ENCODE measurements at places on chromosomes 5 and 9.

DNA sequence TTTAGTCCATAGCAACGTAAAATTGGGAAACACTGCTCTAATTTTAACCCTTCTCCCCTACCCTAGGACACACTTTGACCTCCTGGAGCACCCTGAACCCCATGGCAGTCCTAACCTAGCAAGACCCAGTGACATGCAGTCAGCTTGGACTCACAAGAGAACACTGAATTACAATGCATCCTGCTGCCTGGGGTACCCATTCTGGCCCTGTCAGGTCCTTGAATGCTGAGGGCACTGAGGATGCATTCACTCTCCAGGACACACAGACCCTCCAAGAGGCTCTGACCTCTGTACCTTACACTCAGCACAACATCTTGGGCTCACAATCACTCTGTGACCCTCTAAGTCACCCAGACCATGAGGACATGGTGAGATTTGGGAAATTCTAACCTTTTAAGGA, 1.8 kb upstream of the PROP1 start:
- no peak for DNase-seq

DNA sequence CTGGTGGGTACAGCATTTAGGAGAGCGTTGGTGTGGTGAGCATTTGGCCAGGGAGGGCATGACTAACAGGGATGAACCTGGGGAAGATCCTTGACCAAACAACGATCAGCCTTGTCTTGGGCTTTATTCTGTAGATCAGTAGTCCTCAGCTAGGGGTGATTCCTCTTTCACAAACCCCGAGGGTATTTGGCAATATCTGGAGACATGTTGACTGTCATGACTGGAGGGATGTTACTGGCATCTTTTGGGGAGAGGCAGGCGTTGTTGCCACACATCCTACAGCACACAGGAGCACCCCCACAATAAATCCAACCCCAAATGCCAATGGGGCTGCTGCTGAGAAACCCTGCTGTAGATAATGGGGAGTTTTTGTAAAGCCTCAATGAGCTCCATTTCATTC, 43.9 kb downstream of the OSTF1 start:
- DNase-seq, result no peak

DNA sequence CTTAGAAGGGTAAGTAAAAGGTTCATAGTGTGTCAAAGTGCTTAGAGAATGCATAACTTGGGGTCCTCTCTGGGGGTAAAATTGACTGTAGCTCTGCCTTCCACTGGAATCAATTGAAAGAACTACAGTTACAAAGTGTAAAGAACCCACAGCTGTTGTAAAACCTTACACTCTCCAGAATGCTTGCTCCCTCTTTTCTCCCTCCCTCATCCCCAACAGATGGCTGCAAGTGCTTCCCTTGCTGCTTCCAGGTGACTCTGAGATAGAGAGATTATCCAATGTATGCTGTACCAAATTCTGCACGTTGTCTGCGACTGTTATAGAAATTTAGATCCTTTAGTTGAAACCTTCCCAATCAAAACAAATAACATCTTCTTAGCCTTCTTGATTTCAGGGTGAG, 126.0 kb downstream of the STK32A start:
- no peak for DNase-seq

- no peak for DNase-seq
Measured at GRCh38 chr5:98349251-98349989, 424.0 kb upstream of the RGMB start.

- DNase-seq, result no peak
Measured at GRCh38 chr9:15498246-15498995, 12.3 kb downstream of the PSIP1 start.

DNA sequence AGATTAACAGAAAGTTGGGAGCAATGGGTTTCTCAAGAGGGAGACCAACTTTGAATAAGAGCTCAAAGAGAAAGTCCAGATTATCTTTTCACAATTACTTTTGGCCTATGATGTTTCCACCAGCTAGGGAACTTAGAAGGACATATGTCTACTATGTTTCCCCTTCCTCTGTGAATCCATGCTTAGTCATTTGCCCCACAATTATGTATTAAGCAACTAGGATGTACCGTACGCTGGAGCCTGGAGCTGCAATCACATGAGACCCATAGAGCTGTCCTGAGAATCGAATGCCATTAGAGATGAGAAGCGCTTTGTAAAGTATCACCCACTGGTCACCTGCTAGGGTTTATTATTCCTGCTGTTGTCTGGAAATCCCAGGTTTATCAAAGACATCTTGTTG, 78.8 kb downstream of the PDE6A start:
- no peak for DNase-seq

DNA sequence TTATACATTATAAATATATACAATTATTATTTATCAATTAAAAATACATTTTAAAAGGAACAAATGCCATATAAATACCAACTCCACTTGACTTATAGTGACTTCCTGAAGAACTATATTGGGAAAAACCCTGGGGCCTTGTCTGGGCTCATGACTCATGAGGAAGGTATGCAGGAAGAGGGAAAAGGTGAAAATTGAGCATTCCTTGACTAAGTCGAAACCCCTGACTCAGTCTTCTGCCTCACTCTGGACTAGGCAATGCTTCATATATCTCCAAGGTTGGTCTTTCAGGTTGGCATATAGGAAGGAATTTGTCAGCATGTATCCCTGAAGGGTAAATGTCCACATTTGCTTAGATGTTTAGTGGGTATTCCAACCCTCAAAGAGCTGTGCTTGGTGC, 78.5 kb downstream of the SH3TC2 start:
- DNase-seq, result no peak

GRCh38 chr9:113183956-113184488, 33.2 kb downstream of the SLC31A2 start:
- no peak for DNase-seq

DNA sequence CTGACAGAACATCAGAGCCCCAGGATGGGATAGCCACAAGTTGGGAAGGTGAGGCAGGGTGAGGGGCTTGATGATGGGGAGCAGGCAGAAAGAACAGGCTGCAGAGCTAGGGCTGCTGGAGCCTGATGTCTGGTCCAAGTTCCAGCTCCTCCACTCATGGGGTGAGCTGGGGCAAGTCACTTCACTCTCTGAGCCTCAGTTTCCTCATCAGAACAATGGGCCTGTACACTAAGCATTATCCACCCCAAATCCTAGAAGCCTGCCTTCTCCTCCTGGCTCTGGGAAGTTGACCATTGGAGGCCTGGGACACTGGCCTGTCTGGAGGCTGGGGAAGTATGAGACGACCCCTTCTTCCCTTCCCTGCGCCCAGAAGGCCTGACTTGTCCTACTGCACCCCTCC, 51.8 kb upstream of the PSD2 start:
- DNase-seq, result no peak

DNA sequence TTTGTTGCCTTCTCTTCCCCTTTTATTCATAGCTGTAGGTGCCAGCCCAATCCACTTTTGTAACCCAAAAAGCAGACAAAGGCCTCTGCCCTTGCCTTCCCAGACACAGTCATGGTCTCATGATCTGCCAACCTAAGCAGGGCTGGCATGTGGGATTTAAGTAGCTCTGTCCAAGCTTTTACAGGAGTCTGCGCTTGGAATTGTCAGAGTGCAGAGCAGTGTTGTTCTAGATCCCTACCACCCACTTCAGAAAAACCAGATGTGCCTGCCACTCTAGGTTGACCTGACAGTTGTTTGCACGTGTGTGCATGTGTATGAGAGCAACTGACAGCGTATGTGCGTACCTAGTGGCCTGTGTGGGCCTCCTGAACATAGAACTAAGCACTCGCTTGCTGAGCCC, 87.8 kb upstream of the SPRY4 start:
- DNase-seq, result no peak

DNA sequence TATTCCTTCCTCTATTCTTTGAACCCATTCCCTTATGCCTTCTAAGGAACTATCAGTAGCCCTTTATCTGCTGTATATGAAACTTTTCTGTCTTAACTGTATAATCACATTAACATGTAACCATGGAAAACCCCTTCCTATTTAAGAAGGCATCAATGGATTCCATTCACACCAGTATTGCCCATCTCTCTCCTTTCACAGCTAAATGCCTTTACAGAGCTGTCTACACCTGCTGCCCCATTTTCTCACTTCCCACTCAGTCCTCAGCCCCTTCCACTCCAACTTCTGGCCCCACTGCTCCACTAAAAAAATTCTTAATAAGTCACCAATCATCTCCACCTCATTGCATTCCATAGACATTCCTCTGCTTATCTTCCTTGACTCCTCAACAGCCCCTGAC, 50.8 kb downstream of the SEC61B start:
- no peak for DNase-seq

Measured in hypothalamus (tissue), 51 donors.